WTC11 (cell line): ENCODE measurements at places on chromosomes 3 and 15.

GRCh38 chr15:80272987-80273386 lies 21.0 kb upstream of the CTXND1 start:
- no peak for DNase-seq

- DNase-seq: peak; percentile 70
Observed at GRCh38 chr3:158105710-158106253, 438 bp downstream of the SHOX2 start.

DNA sequence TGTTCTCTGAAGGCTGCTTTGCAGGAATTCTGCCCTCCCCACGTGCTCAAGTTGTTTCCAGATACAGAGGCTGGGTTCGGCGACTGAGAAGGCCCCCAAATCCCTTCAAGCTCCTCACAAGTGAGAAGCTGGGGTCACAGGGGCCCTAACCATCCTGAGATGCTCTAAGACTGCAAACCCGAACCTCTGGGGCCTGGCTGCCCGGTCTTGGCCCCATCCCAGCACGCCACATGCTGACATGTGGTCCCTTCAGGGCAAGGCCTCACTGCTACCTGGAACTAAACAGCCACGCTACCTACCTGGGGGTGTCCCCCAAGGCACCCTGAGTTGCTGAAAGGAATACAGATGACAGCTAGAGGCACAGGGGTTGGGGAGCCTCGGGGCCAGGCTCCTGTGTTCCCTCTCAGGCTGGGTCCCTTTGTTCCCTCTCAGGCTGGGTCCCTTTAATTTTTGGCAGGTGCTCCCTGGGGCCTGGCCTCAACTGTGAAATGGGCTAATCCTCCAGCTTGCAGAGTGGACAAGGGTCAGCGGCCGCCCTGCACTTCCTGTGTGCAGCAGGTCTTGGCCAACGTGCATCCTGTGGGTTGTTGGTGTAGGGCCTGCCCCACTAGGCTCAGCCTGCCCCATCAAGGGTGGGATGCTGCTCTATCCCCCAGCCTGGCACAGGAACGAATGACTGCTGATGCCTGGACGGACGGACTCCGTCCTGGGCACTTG lies 32.5 kb downstream of the KLHL25 start:
- DNase-seq: no peak

DNA sequence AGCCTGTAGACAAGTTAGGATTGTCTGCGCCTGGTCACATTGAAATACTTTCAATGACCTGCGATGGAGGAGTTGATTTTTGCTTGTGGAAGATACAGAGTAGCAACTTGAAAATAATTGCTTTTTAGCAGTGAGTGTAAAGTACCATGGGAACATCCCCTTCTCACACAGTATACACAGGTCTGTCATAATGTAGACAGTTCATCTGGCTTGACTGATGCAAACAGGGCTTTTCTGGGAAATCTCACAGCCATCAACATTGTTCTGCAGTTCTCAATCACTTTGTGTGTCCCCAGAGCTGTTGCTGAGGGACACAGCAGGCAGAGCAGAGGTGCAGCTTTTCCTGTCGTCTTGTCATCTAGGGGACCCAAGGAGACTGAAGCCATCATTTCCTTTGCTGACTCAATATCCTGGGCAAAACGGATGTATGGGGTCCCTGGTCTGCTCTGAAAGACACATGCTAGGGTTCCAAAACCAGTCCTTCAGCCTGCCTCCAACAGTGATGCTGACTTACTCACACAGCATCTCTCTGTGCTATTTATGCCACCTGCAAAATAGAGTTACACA lies 5.3 kb upstream of the REC114 start:
- no peak for DNase-seq

DNA sequence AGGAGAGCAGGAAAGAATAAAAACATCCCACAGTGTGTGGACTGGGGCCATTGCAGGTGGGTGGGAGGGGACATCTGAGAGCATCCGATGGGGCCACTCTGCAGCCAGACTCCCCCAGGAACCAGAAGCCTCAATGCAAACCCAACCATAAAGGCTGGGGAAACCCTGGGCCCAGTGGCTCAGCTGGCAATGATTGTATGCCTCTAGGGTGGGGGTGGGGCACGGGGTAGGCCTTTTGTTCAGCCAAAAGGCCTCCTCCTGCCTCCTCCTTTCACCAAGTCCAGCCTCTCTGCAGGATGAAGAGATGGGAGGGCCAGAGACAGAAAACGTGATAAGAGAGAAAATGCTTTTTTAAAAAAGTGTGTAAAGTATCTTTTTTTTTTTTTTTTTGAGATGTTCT lies 45.5 kb upstream of the HERC1 start:
- DNase-seq: no peak

DNA sequence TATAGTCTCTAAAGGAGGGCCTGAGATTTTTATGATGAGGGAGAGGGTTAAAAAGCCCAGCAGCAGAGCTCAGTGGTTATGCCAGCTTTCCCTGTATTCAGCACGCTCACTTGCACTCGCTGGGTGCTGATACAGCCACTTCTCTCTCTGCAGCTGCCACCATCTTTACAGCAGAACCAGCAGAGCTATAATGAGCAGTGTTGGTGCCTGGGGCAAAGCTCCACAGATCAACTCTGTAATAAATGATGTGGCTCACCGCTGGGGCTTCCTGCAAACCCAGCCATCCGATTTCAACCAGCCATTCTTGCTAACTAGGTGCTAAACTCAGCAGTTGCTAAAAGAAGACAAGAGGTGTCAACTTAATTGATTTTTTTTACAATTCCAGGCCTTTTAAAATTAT lies 48.0 kb downstream of the ARNT2 start:
- DNase-seq: no peak

- no peak for DNase-seq
Observed at GRCh38 chr3:132530624-132531023, 66.4 kb upstream of the ACKR4 start.

- no peak for DNase-seq
Observed at GRCh38 chr15:33742800-33743199, 225.5 kb upstream of the CHRM5 start.

GRCh38 chr3:57825116-57825515 lies 69.0 kb downstream of the SLMAP start:
- DNase-seq: no peak

- DNase-seq: peak; percentile 15
Observed at GRCh38 chr3:43759297-43759782, 68.6 kb downstream of the ABHD5 start.

GRCh38 chr15:23572844-23573243 lies 7.4 kb downstream of the MKRN3 start:
- no peak for DNase-seq

GRCh38 chr15:70866982-70867641 lies 13.2 kb upstream of the LARP6 start:
- no peak for DNase-seq

DNA sequence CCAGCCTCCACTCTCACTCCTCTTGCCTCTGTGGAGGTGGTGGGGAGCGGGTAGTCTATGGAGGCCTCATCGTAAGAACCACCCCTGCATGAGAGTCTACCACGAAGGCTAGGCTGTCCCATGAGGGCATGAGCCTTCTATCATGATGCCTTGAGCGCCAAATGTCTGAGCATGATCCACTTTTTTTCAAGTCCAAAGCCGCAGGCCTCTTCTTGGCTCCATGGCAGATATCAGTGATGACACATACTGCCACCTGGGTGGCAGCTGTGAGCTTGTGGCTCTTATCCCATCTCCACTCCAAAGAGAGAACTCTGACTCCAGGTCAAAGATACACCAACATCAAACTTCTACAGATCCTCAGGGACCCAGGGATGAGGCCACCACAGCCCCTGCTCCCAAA lies 13.5 kb downstream of the POC1A start:
- no peak for DNase-seq

GRCh38 chr15:91491101-91491950 lies 362.2 kb upstream of the SLCO3A1 start:
- no peak for DNase-seq

DNA sequence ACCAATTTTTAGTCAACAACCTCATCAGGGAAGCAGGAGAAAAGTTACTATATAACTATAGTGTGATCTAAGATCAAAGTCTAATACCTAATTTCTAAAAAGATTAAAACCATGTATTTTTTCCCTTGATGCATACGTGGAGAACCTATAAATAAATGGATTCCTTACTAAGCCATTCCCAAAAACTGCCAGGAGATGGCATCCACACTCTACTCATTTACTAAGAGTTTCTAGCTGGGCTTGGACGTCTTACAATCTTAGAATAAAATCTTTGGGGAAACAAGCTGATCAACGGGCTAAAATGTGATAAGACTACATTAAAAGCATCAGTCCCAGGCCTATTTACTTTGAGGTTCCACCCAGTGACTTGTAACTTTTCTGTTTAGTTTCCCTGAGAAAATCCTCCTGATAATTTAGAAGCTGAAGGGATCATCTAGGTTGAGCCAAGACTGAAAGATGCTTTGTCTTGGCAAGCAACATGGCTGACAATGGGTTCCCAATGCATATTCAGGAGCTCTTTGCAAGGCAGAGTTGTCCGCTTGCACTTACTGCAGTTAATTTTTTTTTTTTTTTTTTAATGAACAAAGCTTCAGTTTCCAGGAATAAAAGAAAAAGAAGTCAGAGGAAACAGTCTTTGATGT lies 85.5 kb upstream of the FGF12 start:
- no peak for DNase-seq

DNA sequence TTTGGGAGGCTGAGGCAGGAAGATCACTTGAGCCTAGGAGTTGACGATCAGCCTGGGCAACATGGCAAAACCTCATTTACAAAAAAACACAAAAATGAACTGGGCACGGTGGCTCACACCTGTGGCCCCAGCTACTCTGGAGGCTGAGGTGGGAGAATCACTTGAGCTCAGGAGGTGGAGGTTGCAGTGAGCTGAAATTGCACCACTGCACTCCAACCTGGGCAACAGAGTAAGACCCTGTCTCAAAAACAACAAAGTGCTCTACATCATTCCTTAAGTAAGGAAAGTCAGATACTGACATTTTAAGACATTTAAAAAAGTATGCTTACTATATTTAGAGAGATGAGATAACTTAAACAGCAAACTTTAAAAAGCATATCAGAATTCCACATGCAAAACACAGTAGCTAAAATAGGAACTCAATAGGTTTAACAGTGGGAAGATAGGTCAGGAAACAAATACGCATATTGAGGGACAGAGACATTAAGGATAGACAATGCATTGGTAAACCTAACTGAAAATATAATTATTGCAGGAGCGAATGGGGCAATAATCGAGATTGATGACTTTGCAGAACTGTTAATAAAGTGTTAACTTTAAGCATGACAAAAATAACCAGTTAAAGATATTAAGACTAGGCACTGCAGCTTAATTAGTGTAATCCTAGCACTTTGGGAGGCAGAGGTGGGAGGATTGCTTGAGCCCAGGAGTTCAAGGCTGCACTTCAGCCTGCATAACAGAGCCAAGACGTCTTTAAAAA lies 32.1 kb downstream of the MORF4L1 start:
- DNase-seq: no peak

DNA sequence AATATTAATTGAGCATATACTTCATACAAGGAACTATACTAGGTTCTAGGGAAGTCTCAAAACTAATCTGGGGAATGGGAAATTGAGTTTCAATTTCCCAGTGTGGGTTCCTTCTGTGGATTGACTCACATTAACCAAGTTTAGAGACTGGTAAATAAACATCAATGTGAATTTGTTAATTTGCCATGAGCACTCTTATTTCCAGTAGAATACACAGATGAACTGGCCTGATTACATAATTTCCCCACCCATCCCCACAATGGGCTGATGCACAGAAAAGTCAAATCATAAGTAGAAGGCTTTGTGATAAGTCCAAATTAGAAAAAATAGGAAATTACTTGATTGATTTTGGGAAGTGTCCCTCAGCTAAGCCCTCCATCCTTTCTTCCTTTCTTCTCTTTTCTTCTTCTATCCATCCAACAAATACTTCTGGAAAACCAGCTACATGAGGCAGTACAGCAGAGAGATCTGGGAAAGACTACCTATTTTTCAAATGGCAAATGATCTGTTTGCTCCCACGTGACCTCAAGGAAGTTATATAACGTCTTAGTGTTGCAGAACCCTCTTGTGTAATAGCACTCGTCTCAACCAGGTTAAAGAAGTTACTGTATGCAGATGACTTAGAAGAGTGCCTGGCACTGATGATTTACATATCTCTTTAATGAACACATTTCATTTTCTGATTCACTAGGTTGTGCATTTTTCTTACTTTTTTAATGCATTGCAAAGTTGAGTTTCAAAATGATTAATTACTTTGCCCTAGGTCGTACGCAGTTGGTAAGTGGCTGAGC lies 312.3 kb downstream of the SV2B start:
- no peak for DNase-seq

- DNase-seq: no peak
Observed at GRCh38 chr3:25097023-25097422, 331.0 kb upstream of the RARB start.

DNA sequence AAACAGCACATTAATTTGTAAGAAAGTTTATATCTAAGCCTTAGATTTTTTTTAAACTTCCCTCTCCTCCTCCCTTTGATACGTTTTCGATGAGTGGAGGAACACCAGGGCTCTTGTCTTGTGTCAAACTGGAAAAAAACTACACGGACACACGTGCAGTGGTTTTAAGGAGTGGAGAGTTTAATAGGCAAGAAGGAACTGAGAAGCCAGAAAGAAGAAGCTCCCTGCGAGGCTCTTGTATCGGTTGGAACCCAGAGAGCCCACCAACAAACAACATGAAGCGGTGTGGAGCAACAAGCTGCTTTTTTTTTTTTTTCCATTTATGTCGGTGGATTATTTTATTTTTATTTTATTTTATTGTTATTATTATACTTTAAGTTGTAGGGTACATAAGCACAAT lies 18.6 kb downstream of the NDUFB4 start:
- DNase-seq: no peak

GRCh38 chr15:90868261-90868689 lies at the start of gene FURIN:
Gene FURIN, plus strand, starts transcription at chr15:90868588. Its CDS starts 7,153 bp downstream, at chr15:90875741.
- no peak for DNase-seq

DNA sequence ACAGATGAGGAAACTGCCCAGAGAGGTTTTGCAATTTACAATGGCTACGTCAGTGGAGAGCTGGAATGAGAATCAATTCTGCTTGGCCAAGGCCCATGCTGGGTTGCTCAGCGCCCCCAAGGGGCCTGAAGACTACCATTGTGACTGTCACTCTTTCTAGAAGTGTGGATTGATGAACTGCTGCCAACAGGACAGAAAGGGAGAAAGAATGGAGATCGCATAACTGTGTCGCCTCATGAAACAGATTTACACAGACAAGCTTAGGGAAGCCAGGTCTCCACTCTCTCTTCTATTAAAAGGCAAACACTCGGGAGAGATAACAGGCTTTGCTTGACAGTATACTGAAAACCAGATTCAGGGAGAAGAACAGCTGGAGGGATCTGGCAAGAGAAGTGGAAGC lies 160.0 kb downstream of the STT3B start:
- peak; percentile 22 for DNase-seq

DNA sequence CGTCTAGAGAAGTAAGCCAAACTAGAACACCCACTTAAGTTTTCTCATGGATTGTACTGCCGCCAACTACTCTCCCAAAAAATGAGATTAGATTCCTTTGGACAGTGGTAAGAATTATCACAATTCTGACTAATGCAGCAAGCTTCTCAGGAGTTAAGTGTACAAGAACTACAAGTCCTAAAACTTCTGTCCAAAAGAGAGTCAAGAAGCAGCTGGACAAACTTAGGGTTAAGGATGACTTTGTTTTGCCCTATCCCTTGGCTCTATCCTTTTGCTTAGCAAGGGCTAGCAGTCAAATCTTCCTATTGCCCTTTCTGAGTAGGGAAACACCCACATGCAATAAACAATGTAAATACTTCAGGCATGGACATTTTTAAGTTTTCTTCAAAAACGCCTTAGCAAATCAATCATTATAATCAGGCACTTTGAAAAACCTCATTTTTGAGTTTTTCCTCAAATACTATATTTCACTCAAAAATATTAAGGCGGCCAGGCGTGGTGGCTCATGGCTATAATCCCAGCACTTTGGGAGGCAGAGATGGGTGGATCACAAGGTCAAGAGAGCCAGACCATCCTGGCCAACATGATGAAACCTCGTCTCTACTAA lies 19.5 kb downstream of the RAF1 start:
- no peak for DNase-seq
